ENCODE measurements at places on chromosomes 6 and 20.

DNA sequence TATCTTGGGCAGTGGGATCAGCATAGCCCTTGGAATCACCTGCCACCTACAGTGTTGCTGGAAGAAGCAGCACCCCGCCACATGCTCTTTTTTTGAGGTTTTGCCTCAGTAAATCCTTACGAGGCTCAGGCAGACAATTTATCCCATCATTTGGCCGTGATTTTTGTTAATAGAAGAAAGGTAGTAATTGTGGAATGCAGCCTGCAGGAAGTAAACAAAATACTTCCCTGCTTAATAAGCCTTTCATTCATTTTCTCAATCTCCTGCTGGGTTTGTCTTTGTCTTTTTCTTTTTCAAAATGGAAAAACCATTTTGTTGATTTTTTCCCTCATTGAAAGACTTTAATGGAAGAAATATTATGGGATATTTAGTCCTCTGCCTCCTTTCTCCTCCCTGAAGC is 93.7 kb upstream of the CD83 start:
- no peak for DNase-seq

DNA sequence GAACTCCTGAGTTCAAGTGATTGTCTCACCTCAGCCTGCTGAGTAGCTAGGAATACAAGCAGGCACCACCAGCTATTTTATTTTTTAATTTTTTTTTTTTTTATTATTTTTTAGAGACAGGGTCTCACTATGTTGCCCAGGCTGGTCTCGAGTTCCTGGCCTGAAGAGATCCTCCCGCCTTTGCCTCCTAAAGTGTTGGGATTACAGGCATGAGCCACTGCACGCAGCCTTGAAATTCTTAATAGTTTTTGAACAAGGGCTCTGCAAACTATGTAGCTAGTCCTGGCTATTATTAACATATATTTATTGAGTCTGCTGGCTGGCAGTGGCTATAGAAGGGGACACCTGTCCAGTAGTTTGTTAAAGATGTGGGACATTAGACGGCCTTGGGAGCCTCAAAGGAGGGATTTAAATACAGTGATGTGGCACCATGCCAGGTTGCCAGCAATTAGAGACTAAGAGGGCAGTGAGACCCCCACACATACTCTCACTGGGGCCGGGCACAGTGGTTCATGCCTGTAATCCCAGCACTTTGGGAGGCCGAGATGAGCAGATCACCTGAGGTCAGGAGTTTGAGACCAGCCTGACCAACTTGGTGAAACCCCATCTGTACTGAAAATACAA is 21.1 kb upstream of the TAF8 start:
- DNase-seq, result no peak

- no peak for DNase-seq
Measured at GRCh38 chr6:148445620-148446019, 103.0 kb downstream of the SASH1 start.

DNA sequence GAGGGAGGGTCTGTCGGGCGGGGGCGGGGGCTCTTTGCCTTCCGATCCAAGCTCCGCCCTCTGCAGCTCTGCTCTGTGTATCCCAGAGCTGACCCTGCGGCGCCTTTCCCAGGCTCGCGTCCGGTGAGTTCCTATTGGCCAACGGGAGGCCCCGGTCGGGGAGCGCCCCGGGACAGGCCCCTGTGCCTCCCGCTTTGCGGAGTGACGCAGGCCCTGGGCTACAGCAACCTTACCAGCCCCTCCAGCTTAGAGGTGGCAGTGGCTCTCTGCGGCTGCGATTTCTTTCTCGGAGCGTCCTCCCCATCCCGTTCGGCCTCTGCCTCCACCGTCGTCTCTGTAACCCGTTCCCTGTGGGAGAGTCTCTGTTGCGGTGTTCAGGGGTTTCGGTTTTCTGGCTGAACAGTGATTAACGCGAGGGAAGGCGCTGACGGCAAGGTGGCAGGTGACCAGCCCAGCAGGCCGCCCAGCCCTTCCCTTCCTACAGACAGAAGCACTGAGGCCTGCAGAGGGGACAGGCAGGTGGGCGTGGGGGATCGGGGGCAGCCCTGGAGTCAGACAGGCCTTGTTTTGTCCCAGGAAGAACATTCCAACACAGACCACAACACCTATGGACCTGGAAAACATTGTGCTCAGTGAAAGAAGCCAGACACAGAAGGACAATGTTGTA is 18.1 kb upstream of the CEBPB start:
- no peak for DNase-seq

DNA sequence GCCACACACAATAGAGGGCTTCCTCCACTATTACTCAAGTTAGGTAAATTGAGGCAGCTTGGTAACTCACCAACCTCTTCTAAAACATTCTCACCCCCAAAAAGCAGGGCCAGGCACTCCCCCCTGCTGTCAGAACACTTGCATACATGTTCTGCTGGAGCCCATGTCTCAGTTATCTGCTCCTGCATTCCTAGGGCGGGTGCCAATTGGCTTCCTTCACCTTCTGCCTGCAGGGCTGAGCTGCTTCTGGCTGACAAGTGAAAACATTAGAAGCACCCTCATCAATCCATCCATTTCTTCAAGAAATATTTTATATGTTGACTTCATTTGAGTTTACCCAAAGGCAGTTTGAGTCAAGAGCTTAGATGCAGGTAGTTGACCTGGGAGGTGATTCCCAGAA is 4.5 kb upstream of the ENTPD6 start:
- DNase-seq, result no peak

- no peak for DNase-seq
Measured at GRCh38 chr20:20823476-20823881, 111.0 kb upstream of the RALGAPA2 start.

DNA sequence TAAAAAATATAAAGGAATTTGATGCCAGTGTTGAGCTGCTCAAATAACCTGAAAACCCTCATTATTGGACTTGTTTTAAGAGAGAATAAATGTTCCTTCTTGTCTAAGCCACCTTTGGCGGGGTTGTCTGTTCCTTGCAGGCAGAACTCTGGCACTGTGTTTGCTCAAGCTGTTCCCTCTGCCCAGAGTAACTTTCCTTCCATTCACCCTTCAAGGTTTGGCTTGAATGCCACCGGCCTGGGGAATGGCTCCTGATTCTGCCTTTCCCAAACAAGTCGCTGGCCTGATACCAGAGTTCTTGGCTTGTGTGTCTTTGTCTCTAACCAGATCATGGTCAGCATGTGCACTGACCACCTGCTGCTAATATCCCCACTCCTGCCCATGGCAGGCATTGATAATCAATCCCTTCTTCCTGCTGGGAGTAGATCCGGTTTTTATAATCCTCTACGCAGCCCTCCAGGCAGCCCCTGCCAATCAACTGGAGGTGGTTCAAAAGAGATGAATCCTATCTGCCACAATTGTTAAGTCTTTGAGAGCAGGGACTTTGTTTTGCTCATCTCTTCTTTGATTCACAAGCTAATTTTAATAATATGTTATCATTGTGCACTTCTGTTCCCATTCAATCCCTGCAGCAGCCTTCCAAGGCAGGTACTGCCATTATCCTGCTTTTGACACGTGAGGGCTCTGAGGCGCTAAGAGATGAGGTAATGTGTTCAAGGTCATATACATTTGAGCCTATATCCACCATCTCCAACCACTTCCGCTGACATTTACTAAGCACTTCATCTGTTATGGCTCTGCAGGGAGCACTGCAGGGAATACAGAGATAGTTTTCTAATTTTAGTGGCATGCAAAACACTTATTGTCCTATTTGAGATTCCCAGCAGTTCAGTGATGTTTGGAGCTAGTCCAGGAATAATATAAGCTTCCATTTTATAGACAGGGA is 3.1 kb upstream of the CCM2L start:
- DNase-seq, result no peak

- DNase-seq, result no peak
Measured at GRCh38 chr20:2429051-2429450, 41.5 kb downstream of the SNRPB start.

- DNase-seq, result no peak
Measured at GRCh38 chr6:20751293-20751935, 217.2 kb downstream of the CDKAL1 start.

DNA sequence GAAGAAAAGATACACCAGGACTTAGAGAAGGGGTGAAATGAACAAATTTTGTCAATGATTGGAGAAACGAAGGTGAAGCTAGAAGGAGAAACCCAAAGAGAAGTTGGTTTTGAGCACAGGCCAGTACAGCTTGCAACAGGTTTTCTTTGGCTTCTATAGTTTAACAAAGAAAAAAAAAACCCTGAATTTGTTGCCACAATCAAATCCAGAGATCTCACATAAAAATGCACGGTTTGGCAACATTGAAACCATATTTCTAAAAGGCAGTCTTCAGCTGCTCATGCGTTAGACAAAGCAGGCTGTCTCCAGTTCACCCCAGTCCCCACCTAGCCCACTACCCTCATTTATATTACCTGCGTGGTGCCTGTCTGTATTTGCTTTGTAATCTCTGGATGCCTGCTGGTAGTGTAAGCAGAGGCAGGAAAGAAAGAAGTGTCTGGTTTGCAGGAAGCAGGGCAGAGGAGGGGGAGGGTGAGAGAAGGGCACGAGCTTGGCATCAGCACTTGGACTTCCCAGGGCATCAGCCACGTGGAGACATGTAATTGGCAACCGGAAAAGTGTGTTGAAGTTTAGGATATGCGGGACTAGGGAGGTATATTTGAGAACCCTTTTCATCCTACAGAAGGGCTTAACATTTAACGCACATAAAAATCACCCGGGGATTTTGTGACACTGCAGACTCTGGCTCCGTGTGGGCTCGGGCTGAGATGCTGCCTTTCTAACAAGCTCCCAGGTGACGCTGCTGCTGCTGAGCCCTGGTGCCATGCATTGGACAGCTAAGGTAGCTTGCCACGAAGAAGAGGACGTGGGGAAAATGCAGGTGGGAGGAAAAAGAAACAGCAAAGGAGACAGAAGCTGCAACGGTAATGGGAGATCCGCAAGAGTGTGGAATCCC is 14.4 kb downstream of the PFDN4 start:
- DNase-seq, result no peak

DNA sequence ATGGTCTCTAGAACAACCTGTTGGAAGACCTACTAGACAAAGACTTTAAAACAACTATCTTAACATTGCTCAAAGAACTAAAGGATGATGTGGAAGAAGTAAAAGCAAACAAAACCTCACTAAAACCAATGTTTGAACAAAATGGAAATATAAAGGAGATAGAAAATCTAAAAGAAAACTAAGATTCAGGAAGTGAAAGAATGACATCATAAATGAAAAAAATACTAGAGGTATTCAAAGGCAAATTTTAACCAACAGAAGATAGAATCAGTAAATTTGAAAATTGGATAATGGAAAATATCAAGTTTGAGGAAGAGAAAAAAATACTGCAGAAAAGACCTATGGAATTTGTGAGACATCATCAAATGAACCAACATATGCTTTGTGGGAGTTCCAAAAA is 914.1 kb upstream of the GJE1 start:
- no peak for DNase-seq

- DNase-seq, result no peak
Measured at GRCh38 chr6:166433096-166433495, 50.4 kb upstream of the MPC1 start.

- DNase-seq, result no peak
Measured at GRCh38 chr20:59446376-59446775, 146.0 kb downstream of the EDN3 start.

GRCh38 chr6:168313431-168314011 is 6.1 kb downstream of the DACT2 start:
- no peak for DNase-seq

DNA sequence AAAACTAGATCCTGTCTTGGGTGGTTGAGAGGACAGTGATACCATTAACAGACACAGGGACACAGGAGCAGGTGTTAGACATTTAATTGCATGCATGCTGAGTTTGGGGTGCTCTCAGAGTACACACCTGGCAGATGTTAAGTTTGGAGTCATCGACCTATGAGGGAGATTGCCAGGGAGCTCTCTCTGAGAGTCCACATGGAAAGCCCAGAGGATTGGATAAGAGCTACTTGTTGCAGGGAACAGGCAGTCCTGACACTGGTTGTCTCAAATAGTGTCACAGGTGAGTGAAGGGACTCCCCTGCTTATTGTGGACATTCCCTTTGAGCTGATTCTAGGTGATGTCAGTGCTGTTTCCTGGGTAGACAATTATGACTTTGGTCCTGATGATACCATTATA is 3.1 kb downstream of the ATRN start:
- DNase-seq, result no peak

DNA sequence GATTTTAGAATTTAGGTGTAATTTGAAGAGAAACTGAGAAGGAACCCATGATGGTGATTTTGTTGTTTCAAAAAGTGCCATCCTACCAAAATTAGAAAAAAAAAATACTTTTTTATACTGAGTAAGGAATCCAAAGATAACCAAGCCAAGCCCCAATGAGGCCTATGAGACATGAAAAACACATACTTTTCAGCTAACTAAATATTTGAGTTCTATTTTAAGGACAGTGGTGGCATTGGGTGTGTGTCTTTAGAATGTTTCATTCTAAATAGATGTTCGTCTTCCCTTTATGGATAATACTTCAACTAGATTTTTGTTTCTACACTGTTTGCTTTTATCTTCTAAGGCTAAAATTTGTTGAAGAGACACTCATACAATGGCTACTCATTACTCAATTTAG is 9.6 kb downstream of the CD24 start:
- DNase-seq, result no peak

GRCh38 chr6:3422435-3423070 is 34.3 kb downstream of the SLC22A23 start:
- no peak for DNase-seq

- no peak for DNase-seq
Measured at GRCh38 chr6:148316308-148316707, 26.3 kb upstream of the SASH1 start.

DNA sequence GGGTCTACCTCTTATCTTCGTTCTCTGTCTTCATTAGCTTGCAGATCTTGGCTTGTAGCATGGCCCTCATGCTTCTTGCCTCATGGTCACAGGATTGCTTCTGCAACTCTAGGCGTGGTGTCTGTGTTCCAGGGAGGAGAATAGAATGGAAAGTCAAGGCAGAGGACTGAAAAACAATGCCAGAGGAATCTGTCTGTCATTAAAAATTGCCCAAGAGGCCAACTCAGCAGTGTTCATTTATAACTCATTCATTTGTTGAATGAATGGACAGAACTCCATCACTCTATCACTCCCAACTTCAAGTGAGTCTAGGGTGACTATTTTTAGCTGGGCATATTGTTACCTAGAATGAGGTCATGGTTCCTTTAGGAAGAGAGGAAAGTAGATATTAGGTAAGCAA is 179.6 kb downstream of the UST start:
- DNase-seq, result no peak

- DNase-seq, result no peak
Measured at GRCh38 chr6:107490566-107491137, 735 bp downstream of the SOBP start.

DNA sequence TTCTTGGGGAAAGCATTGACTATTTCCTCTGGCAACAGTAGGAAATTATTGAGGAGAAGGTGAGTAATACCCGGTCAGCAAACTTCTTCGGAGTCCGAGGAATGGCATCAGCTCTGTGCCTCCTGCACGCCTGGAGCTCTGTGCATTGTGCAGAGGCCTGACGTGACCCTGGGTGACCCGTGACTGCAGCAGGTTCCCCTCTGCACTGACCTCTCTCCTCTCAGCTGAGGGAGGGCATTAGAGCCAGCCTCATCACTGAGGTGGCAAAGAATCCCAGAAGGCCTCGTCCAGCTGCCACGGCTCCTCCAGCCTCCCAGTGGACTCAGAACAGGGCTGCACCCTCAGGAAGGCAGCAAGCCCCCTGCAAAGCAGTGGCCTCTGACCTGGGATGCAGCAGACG is 502.9 kb downstream of the CD83 start:
- no peak for DNase-seq

GRCh38 chr20:48791014-48791413 is 36.8 kb downstream of the PREX1 start:
- no peak for DNase-seq

All from stimulated activated CD4-positive, alpha-beta T cell treated with anti-CD3 and anti-CD28 coated beads, Interleukin-1b, Interleukin-23, amount 100 ng/mL, for 24 hours (primary cell).